T-helper 1 cell (primary cell): ENCODE measurements at places on chromosomes 5 and 9.

DNA sequence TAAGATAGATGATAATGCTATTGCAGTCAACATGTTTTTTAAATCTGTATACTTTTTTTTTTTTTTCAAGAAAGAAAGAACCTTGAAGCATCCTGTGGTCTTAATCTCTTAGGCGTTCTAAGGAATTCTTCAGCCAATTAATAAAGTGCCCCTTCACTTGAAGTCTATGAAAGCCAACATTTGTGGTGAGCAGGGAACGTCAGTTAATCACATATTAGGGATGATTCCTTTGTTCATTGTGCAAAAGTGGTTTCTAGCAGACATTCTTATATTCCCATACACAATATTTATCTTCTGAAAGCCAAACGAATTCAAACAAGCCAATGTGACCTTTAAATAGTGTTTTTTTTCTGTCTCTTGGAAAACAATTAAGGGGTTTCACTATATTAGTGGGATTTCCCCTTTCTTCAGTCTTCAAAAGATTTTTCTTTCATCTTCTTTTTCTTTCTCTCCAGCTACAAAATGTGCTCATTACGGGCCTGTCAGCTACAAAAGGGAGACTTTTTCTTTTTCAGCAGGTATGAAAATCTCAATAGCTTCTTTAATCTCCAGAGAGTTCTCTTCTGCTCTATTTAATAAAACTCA lies 40.1 kb downstream of the TMEM167A start:
- no peak for DNase-seq

DNA sequence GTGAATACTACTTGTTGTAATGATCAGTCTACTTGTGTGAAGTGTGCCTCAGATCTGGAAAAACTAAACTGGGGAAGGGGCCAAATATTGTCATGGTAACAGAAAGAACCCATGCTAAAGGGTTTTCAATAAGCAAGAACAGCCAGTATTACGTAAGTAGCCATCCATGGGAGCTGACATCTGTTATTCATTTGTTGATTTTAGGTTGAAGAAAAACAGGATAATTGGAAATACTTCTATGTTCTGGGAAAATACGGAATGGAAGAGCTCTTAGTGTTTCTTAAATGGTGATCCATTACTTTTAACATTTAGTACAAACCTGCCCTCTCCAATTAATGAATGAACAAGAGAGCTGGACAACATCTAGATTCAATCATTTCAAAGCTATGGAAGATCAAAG lies 485.8 kb downstream of the NTRK2 start:
- DNase-seq, result no peak

DNA sequence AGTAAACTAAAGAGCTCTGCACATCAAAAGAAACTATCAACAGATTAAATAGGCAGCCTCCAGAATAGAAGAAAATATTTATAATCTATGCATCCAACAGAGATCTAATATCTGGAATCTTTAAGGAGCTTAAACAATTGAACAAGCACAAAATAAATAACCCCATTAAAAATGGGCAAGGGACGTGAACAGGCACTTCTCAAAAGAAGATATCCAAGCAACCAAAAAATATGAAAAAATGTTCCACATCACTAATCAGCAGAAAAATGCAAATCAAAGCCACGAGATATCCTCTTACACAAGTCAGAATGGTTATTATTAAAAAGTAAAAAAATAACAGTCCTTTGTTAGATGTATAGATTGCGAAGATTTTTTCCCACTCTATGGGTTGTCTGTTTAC lies 109.1 kb upstream of the TRPC7 start:
- no peak for DNase-seq

- DNase-seq, result no peak
These were observed 621.9 kb upstream of the CTNND2 start for GRCh38 chr5:12526113-12526512.

DNA sequence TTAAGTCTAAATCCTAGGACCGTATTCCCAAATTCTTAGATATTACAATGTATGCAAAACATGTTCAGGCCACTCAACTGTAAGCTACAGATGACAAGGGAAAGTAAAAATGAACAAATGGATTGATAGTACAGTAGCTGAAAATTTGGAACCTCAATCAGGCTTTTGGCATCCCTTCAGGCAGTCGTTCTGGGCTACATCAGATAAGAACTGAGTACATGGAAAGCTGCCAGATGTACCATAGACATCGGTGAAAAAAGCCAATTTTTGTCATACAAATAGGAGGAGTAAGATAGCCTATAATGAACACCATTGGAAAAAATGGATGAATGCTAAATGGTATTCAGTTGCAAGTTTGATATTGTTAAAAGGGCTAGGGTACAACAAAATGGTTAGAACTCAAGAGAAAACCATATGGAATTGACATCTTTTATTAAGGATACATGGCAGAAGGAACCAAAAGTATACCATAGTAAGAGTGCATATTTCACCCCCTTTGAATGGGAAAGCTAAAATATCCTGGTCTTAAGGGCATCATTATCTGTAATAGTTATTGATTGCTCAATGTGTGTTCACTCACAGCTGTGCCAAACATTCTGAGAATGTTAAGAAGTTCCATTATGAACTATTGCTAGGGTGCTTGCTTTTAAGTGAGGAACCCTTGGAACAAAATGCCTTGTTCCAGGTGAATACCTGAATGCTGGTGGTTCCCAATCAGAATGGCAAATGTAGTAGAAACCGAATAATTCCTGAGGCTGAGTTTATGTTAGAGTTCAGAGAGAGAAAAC lies 86.4 kb downstream of the NR3C1 start:
- DNase-seq, result no peak

DNA sequence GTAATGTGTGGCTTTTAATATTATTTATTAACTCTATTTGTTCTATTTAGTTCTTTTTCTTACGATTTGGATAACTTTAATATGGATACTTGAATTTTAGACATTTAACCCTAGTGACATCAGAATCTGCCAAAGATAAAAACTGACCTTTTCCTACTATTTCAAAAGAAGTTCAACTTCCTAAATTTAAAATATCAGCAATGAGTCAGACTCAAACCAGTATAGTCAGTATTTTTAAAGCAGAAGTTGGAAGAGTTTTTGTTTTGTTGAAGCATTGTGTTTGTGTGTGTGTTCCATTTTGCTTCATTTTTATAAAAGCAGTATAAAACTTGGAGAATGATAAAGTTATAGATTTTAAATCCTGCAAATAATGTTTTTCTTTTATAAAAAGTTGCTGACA lies 251.8 kb upstream of the RASA1 start:
- no peak for DNase-seq

DNA sequence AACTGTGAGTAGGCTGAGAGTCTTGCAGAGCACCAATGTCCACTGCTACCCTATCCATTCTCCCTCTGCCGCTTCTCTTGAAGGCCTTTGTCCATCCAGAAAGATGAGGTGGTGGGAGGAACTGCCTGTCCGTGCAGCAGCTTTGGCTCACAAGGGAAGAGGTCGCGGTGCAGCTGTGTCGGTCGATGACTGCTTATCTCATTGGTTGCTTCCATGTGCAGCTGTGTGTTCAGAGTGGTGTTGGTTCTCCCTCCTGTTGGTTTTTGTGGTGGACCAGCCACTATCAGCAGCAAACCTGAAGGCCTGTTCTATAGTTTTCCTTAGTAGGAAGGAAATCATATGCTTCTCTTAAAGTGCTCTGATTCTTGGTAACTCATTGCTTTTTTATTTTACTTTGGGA lies 40.7 kb downstream of the SPTAN1 start:
- no peak for DNase-seq

DNA sequence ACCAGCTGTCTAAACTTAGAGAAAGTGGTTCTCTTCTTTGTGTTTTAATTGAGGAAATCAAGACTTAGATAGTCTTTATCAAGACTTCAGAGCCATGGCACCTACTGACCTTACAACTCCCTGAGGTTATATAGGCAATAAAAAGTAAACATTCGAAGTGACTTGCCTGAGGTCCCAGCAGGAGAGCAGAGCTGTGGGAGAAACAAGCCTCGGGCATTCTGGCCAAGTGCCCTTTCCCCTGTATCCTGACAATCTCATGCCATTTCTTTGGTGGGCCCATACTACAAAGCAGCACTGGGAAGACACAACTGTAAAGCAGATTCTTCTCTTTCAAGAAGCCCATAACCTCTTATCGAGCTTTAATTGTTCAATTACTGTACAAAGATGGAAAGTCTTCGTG lies 23.1 kb downstream of the FREM1 start:
- no peak for DNase-seq

DNA sequence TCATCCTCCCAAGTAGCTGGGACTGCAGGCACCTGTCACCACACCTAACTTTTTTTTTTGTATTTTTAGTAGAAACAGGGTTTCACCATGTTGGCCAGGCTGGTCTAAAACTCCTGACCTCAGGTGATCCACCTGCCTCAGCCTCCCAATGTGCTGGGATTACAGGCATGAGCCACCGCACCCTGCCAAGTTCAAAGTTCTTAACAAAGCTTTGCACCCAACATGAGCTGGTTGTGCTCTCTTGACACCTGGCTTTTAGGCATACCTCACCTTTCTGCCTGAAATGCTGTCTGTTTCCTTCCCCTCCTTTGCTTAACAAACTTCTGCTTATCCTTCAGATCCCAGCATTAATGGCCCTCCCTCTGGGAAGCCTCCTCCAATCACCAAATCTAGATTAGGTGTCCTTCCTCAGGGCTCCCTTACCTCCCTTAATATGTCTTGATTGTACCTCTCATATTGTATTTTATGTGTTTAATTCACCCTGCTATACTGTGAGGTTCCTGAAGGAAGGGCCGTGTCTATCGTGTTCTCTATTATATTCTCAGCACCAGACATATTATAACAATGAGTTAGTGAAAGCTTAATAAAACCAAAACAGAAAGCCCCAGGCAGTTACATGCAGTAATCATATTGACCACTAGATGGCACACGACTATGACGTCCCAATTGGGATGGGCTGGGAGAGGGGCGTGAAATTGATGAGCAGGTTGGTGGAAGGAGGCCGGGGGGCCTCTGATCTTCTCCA lies 62.9 kb upstream of the PPARGC1B start:
- DNase-seq, result no peak

DNA sequence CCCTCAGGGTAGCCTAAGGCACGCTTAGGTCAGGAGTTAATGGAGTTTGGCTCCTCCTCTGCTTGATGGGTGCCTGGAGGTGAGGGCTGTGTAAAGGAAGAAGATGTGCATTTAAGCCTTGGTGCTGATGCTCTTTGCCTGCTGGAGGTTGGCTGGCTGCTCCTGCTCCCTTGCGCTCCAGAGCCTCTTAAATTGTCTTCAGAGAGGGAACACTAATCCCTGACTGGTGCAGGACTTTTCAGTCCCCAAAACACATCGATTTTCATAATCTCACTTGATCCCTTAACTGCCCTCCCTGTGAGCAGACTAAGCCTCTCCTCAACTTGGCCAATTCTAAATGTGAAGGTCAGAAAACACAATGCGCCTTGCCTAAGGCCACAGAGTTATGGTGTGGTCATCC lies 16.2 kb upstream of the TCOF1 start:
- no peak for DNase-seq

DNA sequence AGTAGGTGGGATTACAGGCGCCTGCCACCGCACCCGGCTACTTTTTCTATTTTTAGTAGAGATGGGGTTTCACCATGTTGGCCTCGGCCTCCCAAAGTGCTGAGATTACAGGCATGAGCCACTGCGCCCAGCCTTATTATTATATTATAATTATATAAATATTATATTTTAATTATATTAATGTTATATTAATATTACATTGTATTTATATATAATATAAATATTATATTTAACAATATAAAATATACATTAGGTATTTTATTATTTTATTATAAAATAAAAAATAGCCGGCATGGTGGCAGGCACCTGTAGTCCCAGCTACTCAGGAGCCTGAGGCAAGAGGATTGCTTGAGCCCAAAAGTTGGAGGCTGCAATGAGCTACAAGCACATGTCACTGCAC lies 21.6 kb upstream of the GLDC start:
- DNase-seq, result no peak

GRCh38 chr5:75519761-75520160 lies 8.1 kb downstream of the POLK start:
- no peak for DNase-seq

GRCh38 chr5:151961557-151961956 lies 36.9 kb upstream of the GLRA1 start:
- DNase-seq, result no peak

DNA sequence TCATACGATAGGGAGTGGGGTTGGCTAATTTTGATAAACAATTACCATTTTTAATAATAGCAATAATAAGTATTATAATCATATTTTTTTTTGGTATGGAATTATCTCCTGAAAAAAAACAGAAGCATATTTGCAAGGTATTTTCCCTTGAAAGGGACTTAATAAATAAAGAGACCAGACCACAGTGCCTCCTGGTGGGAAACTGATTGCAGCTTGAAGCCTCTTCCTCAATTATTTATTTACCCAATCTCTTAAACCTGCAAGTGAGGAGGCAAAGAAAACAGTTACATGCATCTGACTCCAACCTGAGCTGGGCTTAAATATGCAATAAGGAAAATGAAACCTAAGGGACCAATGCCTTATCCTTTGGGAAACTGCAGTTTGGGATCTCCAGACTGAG lies 388.1 kb upstream of the ACO1 start:
- DNase-seq, result no peak

DNA sequence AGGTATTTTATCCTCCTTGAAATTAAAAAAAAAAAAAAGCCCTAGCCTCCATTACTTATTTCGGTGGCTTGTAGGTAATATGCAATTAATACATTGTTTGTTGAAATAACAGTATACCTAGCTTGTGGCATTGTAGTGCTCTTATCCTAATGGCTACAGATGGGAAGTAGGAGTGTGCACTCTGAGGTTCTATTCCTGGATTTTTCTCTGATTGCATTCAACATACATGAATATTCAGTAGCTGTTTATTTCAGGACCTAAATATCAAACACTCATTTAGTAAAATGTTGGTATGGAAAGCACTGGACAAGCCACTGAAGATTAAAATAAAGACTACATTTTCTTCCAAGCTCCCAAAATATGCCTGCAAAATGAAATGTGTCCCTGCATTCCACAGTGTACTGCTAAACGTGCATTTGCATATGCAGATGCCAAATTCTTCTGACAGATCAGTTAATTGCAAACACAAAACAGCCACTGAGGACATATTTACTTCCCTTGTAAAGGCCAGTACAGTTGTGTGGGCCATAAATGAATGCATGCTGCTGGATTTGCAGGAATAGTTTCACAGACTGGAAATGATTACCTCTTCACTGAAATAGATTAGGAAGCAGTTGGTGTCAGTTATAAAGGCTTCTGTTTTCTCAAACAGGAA lies 826.1 kb downstream of the PRELID2 start:
- DNase-seq, result no peak

GRCh38 chr9:121651295-121652020 lies at the start of gene DAB2IP:
TSS of gene DAB2IP (plus strand) at chr9:121651634. CDS start at chr9:121651776, 142 bp downstream.
- DNase-seq, result no peak

- no peak for DNase-seq
These were observed 508.6 kb downstream of the RASEF start for GRCh38 chr9:82554381-82554780.

DNA sequence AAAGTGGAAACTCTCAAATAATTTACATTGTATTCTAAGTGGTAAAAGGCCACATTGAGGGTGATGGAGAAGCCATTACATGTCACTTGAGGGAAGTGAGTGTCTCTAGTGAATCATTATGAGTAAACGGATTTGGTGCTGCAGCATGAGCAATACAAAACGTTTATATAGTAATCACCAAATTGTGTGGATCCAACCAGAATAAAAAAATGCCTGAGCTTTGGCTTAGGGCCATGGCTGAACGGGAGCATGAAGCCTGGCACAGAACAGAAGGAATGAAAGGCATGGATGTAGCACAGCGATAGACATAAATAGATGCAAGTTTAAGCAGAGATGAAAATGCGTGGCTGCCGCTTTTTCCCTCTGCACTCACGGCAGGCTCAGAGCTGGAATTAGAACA lies 58.3 kb downstream of the PTTG1 start:
- DNase-seq, result no peak
